ENCODE measurements at places on chromosomes 6 and 20.

- DNase-seq, result no peak
Observed at GRCh38 chr6:106279179-106279578, 46.4 kb downstream of the ATG5 start.

GRCh38 chr20:49045440-49046086, 549 bp upstream of the CSE1L start:
- no peak for DNase-seq

DNA sequence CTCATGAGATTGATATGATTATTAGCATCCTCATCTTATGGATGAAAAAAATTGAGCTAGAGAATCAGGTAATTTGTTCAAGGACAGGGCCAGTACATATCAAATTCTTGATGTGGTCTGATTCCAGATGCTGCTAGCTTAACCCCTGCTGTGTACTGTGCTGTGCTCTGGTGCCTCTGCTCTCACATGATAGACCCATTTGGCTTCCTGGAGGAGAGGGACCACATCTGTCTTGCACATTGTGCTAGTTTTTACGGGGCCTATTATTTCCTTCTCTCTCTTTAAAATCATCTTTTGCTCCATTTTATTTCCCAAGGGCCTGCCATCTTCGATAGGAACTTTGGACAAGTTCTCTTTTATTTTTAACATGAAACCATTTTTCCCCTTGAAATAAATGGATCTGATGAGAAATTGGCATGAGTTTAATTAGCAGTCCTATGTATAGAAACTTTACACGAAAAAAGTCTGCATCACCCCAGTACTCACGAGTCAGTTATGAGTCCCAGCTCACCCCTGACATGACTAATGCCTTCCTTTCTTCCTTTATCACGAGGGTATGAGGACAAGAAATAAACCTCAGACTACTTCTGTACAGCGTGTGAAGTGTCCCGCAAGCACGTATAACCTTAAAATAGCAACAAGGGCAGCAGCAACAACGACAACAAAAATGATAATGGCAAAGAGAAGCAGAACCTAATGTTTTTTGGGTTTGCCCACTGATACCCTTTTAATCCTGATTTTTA, 26.5 kb downstream of the CD109 start:
- DNase-seq, result no peak

DNA sequence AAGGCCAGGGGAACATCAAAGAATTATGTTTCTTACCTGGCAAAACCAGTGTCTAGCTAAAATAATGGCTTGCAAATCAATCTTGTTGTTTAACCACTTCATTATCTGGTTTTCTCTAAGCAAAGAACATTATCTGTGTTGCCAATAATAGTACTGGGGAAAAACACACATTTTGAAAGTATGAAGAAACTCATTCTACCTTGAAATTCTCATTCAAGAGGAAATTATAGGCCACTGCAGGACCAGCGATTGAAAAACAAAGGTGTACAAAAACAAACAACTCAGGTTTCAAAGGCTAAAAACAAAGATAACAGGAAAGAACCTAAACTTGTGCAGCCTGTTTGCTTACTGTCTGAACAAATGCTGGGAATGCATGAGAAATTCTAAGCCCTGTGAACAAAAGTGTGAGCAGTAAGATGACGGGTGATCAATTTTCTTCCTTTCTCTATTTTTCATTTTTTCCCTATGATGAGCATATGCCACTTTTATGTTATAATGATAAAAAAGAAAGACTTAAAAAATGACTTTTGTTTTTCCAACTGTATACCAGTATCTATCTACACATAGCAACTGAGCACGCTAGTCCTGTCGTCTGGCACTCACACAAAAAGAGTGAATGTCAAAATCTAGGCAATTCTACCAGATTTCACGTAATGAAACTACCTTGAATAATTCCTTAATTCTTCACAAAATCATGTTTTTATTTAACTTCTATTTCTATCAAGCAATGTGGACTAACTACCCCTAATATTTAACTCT, 117.9 kb downstream of the SGK1 start:
- DNase-seq, result no peak

- peak; percentile 91 for DNase-seq
Observed at GRCh38 chr6:131950767-131951575, at the start of gene CCN2. CCN2 (minus strand) TSS chr6:131951372; CDS start chr6:131951172, 200 bp downstream.

DNA sequence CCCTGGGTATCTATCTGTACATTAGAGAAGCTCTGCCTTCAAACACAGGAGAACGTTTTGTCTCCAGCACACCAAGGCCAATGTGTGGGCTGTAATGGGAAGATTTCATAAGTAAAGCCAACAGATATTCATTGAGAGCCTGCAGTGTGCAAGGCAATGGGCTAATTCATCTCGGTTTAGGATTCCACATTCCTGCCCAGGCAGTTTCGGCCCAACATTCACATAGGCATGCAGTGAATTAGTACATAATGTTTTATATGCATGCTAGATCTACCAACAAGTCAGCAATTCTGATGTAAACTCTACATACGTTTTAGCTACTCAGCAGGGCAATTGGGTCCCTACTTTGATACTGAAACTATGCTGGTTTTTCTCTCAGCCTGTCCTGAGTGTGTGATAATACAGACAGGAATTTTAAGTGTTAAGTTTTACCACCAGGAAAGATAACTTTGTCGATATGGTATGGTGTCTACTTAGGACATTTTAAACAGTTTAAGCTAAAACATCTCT, 46.9 kb upstream of the NAA20 start:
- DNase-seq, result no peak
